ENCODE measurements at places on chromosomes 7 and 10.

DNA sequence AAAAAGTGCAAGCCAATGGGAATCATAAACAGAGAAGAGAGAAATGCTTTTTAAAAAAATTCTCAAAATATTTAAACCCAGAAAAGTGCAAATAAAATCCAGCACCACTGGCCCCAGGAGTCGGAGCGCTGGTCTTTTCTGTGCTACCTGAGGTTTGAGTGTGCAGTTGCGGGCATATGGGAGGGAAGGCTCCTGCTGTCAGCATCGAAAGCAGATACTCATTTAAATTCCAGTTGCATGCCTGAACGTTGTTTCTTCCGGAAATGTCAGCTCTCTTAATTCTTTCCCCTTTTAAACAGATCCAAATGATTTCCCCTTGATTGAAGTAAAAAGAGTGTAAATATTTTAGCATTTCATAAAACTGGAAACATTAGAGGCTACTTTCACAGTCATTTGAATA is 240.5 kb upstream of the GPR26 start:
- DNase-seq = no peak

DNA sequence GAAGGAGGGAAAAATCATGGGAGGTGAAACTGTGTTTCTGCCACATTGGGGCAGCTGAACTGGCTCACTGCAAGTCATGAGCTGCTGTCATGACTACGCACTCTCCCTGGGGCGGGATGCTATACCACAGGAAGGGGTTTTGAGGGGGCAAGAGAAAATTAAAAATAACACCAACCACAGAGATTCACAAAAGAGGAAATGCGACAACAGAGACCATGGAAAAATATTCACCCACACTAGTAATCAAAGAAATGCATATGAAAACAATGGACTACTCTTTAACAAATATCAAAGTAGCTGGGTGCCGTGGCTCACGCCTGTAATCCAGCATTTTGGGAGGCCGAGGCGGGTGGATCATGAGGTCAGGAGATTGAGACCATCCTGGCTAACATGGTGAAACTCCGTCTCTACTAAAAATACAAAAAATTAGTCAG is 65.2 kb upstream of the TM9SF3 start:
- no peak for DNase-seq

DNA sequence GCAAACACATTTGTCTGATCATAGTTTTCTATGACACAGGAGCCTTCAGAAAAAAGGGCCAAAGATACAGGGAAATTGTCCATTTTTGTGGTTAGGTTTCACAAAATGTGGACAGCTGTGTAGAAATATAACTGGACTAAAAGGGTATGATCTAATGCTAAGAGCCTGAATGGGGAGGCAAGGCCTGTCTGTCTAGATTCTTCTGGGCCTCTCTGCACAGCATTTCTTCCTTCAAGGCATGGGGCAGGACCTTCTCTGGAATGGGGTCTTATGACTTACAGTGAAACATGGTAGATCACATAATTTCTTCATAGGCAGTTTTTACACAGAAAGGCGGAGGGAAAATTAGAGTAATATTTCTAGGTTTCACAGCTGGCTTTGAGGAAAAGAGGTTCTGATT is 795.7 kb downstream of the GRID1 start:
- DNase-seq = no peak

DNA sequence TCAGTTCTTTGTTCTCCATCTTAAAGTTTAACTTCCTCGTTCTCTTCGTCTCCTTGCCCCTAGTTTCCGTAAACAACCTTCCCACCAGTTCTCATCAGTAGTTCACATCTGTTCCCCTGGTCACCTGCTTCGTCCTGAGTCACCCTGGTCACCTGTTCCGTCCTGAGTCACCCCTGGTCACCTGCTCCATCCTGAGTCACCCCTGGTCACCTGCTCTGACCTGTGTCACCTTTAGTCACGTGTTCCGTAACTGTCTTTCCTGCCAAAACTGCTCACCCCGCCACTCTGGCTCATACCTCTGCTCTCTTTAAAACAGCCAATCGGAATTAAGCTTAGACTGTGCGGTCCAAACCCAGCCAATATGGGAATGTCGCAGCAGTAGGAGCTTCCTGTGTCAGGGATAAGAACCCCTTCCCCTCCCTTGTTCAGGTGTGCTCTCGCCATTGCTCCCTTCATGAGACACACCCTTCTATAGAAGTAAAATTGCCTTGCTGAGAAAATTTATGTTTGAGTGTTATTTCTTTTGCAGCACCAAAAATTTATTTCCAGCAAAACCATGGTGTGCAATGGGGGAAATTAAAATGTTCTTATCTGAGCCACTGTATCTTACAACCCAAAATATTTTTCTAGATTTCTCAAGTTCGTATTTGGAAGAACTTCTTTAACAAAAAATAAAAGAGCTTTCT is 112.2 kb downstream of the VIM start:
- no peak for DNase-seq

DNA sequence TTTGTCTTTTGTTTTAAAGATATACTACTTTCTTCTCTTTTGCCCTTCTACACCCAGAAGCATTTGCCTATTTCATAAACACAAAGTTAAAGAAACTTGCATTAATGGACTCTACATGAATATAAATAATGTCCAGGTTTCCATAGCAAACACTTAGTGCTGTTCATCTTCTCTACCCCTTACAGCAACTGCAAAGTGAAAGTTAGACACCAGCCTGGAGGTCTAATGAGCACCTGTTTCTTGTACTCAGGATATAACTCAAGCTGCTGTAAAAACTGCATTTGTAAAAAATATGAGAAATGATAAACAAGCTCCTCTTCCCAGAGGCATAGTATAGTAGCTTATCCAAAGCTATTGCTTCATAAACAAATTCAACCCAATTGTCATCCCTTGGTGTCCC is 76.0 kb upstream of the RELN start:
- no peak for DNase-seq

- no peak for DNase-seq
Observed at GRCh38 chr10:109877546-109877945, 45.8 kb downstream of the XPNPEP1 start.

- DNase-seq = no peak
Observed at GRCh38 chr10:78907551-78908211, 161.1 kb upstream of the ZMIZ1 start.

DNA sequence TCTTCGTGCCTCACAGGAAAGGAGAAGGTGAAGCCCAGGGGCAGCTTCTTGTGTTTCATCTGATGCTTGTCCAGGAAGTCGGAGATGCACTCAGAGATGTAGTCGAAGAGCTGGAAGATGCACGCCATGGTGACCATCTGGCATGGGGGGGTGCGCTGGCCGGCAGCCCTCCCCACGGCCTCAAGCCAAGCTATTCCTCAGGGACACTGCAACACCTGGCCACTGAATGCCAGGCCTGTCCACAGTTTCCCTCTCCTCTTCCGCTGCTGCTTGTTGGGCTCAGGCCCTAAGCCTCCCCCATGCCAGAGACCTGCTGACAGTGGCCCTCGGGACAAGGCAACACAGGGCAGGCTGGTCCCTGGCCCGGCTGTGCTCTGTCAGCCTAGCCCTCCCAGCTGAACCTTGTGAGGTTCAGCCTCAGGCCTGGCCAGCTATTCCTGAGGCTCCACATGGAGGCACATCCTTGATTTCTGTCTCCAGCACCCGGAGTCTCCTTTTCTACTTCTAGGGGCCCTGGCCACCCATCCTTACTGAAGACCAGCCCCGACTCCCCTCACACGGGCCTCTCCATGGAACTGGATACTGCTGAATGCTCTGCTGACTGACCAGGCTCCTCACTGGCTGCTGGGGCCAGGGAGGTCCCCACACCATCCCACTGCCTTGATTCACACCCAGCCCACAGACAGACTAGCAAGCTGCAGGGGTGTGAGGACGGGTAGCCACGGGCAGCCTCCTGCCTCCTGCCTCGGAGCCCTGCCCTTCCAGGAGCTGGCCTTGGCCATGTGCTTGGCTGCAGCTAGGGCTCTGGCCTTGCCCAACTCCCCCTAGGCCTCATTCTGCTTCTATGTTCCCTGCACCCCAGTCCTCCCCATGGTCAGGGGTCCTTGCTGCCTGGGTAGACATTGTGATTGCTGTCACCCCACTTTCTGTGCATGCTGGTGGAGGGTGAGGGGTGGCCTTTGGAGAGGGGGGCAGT is 10.1 kb upstream of the MYL7 start:
- no peak for DNase-seq

DNA sequence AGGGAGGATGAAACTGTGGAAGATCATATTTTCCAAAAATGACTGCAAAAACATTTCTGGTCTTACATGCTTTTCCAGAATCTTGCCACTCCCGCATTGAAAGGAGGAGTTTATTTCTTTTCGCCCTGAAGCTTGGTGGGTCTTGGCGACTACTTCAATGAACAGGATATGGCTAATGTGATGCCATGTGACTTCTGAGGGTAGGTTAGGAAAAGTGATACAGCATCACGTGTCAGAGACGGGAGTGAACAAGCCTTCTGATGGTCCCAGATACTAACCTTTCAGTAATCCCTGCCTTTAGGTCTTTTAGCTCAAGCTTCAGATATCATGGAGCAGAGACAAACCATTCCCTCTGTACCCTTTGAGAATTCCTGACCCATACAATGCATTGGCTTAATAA is 192.2 kb upstream of the HPS1 start:
- DNase-seq = no peak

DNA sequence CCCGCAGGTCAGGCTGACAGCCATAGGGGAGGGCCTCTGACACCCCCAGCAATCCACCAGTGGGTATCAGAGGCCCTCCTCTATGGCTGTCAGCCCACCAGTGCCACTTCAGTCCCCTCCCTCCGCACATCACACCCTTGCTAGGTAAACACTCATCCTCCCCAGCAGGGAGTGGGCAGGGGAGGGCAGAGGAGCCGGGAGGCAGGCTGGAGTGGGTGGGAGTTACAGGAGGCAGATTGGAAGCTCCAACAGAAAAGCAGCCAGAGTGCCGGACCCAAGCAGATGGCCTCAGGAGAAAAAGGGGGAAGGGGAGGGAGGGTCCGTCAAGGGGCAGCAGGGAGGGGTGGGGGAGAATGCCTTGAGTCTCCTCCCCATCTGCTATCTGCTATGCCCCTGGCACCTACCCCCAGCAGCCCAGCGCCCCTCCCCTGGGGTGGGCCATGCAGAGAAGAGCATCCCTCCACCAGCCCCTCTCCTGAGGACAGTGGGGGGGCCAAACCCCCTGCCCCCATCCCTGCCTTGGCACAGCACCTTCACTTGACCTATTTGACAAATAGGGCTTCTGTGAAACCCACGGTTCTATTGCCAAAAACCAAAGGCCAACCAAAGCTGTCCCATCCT is 2.4 kb downstream of the RASGEF1A start:
- DNase-seq = no peak

GRCh38 chr7:125059861-125060456 is 130.3 kb upstream of the POT1 start:
- DNase-seq = no peak

DNA sequence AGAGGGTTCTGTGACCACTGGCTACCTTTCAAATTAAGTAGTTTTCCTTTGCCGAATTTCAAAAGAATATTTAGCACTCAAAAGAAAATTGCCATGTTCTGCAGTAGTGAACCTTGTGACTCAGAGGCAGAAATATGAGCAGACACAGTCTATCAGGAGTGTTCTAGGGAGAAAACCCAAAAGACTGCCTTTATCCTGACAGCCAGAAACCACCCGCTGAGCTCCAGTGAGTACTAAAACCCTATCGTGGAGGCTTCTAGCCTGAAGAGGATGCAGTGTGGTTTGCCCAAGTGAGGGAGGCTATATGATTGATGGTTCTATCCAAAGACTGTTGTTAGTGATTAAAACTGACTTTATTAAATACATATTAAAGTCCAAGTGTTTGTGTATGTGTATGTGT is 21.9 kb downstream of the CHRM2 start:
- DNase-seq = peak; percentile 1

DNA sequence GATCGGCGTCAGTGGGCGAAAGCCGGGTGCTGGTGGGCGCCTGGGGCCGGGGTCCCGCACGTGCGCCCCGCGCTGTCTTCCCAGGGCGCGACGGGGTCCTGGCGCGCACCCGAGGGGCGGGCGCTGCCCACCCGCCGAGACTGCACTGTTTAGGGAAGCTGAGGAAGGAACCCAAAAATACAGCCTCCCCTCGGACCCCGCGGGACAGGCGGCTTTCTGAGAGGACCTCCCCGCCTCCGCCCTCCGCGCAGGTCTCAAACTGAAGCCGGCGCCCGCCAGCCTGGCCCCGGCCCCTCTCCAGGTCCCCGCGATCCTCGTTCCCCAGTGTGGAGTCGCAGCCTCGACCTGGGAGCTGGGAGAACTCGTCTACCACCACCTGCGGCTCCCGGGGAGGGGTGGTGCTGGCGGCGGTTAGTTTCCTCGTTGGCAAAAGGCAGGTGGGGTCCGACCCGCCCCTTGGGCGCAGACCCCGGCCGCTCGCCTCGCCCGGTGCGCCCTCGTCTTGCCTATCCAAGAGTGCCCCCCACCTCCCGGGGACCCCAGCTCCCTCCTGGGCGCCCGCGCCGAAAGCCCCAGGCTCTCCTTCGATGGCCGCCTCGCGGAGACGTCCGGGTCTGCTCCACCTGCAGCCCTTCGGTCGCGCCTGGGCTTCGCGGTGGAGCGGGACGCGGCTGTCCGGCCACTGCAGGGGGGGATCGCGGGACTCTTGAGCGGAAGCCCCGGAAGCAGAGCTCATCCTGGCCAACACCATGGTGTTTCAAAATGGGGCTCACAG is 1.1 kb downstream of the EGFR start:
- peak; percentile 50 for DNase-seq

DNA sequence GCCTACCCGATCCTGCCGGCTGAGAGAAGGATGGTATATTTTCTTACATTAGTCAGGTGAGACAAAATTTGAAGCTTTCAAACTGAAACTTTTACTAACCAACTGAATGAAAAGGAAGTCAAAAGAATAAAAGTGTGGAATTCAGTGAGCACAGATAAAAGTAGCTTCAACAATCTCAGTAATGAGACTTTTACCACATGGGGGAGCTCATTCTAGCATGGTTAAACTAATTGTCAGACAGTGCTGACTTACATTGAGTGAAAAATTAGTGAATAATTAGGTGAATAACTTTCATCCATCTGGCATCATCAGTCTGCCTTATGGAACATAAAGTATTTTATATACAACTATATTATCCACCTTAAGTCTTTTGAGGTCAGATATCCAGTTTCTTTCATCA is 8.4 kb downstream of the FAM237B start:
- peak; percentile 23 for DNase-seq

DNA sequence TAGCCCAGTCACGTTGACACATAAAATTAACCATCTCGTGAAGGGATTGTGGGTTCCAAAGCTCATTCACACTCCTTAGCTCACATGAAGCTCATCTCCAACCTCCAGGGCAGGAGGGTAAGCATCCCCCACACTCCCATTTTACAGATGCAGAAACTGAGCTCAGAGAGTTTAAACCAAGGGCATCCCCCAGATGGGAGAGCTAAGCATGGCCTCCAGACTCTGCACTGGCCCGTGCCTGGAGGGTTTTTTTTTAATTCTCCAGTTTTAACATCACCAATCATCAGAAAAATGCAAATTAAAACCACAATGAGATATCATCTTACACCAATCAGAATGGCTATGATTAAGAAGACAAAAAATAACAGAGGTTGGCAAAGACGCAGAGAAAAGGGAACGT is 53.3 kb upstream of the TCF7L2 start:
- peak; percentile 49 for DNase-seq
